ENCODE measurements at places on chromosomes 1 and 21.
A peak's percentile ranks its signal among the peaks of the same experiment; 100 is the strongest.

DNA sequence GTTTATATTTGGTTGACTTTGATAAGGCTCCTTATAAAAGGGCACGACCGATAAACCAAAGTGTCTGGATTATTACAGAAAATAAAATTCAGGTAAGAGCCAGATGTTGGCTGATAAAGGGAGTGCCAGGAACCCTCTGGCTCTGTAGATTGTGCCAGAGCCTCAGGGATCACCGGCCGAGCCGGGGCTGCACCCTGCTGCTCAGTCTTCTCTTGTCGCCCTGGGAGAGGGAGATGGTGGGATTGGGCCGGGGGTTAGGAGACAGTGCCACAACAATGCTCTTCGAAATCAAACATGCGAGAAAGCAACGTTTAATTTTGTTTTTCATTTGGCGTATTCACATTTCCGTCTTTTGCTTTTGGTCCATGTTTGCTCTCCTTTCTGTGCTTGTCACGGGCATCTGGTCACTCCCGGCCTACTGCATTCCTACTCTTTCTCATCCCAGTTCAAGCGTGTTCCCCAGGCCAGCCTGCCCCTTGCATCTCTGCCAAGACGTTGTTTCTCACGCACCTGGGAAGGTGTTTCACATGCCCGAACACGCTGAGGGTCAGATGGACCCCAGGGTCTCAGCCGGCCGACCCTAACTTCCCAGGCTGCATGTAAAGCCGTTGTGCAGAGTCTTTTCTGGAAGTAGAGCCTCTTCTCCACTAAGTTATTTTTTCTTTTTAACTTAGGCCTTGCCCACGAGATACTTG, 18.8 kb upstream of the C2CD2 start:
- no peaks in the 10 kb centered on the region for H3K27me3 ChIP-seq
- no peaks in the 10 kb centered on the region for H3K4me1 ChIP-seq
- H3K4me3 ChIP-seq = no peak overlapping the region
- no peak overlapping the region for H3K27ac ChIP-seq

DNA sequence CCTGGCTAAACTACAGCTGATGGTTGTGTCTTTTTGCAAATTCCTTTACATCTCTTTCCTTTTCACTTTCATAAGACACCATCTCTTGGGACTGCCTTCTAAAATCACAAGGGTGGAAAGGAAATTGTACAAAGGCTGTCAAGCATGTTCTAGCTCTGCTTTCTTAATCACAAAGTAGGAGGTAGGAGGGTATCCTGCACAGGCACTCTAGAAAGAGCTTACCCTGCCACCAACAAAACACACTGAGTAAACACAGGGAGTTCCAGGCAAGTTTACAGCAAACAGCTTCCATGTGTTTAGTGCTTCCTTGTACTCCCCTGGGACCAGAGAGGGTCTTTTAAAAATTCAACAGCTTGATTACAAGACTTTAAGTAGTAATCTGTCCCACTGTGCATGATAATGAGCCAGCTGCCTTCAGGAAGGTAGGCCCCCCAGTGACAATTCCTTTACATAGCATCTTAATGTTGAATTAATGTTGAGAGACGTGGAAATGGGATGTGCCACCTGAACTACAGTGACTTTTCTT, 2.4 kb downstream of the PLPP3 start:
- H3K36me3 ChIP-seq = no peaks in the 10 kb centered on the region
- H3K27me3 ChIP-seq = no peaks in the 10 kb centered on the region
- no peak for DNase-seq
- H3K4me1 ChIP-seq = peaks cover 14% of the 10 kb centered on the region
- H3K4me3 ChIP-seq = peak overlapping the region; percentile 75

GRCh38 chr1:29119121-29119929, 4.4 kb downstream of the TMEM200B start:
- peaks cover 25% of the 10 kb centered on the region for H3K4me1 ChIP-seq
- H3K4me3 ChIP-seq = no peak overlapping the region
- H3K36me3 ChIP-seq = peaks cover 29% of the 10 kb centered on the region
- peaks cover 28% of the 10 kb centered on the region for H3K27me3 ChIP-seq

DNA sequence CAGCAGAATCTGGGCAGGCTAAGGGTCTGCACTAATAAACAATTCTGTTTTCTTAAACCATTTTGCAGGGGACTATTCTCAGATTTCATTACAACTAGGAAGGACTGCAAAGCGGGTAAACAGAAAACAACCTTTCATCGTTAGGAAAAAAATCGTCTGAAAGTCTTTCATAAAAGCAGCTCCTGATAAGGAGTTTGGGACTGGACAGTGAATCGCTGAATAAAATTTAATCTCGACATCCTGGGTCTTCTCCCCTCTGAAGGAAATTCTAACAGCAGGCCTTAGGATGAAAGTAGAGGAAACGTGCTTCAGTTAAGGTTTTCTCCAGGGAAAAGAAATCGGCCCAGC, 471 bp upstream of the MTF2 start:
- no peak for DNase-seq
- H3K36me3 ChIP-seq = no peaks in the 10 kb centered on the region
- H3K27me3 ChIP-seq = no peaks in the 10 kb centered on the region
- peak overlapping the region; percentile 78 for H3K4me3 ChIP-seq
- peaks cover 34% of the 10 kb centered on the region for H3K4me1 ChIP-seq

GRCh38 chr1:174366946-174367345, 80.8 kb upstream of the GPR52 start:
- no peaks in the 10 kb centered on the region for H3K36me3 ChIP-seq
- no peak overlapping the region for H3K27ac ChIP-seq
- no peaks in the 10 kb centered on the region for H3K4me1 ChIP-seq

GRCh38 chr1:63557365-63557987, 34.2 kb downstream of the EFCAB7 start:
- H3K36me3 ChIP-seq = no peaks in the 10 kb centered on the region
- no peak overlapping the region for H3K27ac ChIP-seq
- H3K4me1 ChIP-seq = no peaks in the 10 kb centered on the region
- no peaks in the 10 kb centered on the region for H3K27me3 ChIP-seq

- no peak for DNase-seq
- H3K27me3 ChIP-seq = no peaks in the 10 kb centered on the region
- H3K4me3 ChIP-seq = no peak overlapping the region
- peaks cover 5% of the 10 kb centered on the region for H3K36me3 ChIP-seq
- peaks cover 31% of the 10 kb centered on the region for H3K4me1 ChIP-seq
These were observed 7.7 kb upstream of the FAM167B start for GRCh38 chr1:32239337-32239736.

GRCh38 chr21:45533361-45533845, 8.8 kb downstream of the SLC19A1 start:
- no peak for DNase-seq
- H3K36me3 ChIP-seq = peaks cover 21% of the 10 kb centered on the region
- peaks cover 15% of the 10 kb centered on the region for H3K4me1 ChIP-seq
- no peak overlapping the region for H3K4me3 ChIP-seq
- H3K27me3 ChIP-seq = no peaks in the 10 kb centered on the region
- H3K27ac ChIP-seq = peak overlapping the region; percentile 83
